ENCODE measurements at places on chromosomes 2 and 18.

GRCh38 chr18:32158108-32158624 is 31.7 kb upstream of the MEP1B start:
- DNase-seq: peak; percentile 46

DNA sequence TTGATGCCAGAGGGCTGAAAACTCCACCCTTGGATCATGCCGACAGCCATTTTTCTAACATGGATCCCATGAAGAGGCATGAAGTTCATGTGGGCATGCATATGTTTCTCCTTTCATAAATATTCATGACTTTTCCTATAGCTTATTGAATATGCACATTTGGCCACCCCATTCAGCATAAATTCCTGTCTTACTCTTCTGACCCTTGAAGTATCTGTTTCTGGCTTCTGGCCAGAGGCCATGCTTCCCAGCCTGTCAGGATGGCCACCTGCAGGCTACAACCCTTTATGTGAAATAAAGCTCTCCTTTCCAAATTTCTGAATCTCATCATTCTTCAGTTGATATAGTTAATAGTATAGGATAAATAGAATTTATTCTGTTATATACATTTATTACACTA is 19.6 kb upstream of the MSTN start:
- no peak for DNase-seq

- no peak for DNase-seq
Measured at GRCh38 chr2:88659538-88659915, 31.9 kb upstream of the RPIA start.

DNA sequence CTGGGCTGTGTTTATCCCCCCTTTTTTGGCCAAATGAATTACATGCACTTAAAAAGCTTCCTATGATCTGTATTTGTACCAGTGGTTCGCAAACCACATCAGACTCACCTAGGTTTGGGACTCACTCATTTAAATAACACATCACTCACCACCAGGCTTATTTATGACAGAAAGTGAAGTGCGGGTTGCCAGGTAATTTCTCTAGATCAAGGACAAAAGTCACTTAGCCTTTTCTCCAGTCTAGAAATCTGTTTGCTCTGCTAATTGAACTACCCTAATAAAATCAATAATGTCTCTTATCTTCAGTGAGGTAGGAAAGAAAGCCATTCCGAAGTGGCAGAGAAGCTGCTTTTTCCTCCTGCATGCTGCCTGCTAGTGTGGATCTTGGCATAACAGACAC is 88.1 kb upstream of the SLC8A1 start:
- DNase-seq: no peak

- no peak for DNase-seq
Measured at GRCh38 chr18:24986666-24987302, 365.2 kb downstream of the ZNF521 start.

GRCh38 chr2:105763076-105763475 is 18.4 kb downstream of the NCK2 start:
- DNase-seq: no peak
